ENCODE measurements at places on chromosomes 13 and 19. TPM values are rescaled to one million over a fixed set of nuclear protein-coding genes. Genes with fewer than 3 reads are reported as not detected.

The LILRB3 gene
- 4.3 TPM for total RNA-seq

The NKPD1 gene
- 0.07 TPM for total RNA-seq

The MAP4K1 gene
- 1.8 TPM for total RNA-seq

The KLC3 gene
- total RNA-seq, result not detected

The TBXA2R gene
- total RNA-seq, result 2.0 TPM

The IFI30 gene
- 20.6 TPM for total RNA-seq

The CCDC169 gene
- 0.27 TPM for total RNA-seq

The PGLYRP1 gene
- total RNA-seq, result 0.50 TPM

DNA sequence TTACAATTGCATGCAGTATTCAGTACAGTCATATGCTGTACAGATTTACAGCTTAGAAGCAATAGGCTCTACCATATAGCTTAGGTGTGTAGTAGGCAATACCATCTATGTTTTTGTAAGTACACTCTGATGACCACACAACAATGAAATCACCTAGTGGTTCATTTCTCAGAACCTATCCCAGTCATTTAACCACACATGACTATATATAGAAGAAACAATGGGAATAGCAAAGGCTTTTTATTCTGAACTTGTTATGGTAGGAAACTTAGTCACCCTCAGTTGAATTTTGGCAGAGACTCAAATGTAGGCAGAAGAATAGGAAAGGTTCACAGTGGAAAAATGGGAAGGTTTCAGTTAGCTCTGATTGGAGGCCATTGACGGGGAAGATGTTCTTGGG is 1075.1 kb upstream of the MIR17HG start:
- no peak for DNase-seq

DNA sequence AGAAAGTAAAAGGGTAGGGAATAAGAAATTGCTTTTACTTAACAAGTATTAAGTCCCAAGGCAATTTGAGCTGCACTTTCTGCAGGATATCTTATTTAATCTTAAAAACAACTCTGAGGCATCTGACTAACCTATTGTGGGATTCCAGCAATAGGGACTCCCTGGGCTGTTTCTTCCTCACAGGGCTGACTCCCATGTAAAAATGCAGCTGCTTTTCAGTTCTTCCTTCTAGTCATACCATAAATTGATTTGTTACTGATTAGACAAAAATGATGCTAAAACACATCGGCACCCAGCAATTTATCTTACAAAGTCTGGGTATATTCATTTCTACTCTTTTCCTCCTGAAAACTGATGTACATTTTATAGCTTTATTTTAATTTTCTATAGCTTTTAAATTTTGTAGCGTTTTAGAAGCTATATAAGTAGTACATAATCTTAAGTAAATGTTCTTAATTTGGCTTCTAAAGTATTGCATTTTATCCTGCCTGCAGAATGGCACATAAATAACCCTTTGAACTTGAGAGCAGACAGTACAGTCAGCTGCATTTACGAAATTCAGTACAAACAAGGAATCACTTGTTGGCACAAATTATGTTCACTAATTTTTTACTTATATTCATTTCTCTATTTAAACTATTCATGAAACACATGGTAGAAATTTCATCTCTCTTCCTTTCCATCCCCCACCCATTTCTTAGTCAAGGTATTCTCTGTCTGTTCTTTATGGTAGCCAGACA is 102.4 kb upstream of the FRY start:
- no peak for DNase-seq

DNA sequence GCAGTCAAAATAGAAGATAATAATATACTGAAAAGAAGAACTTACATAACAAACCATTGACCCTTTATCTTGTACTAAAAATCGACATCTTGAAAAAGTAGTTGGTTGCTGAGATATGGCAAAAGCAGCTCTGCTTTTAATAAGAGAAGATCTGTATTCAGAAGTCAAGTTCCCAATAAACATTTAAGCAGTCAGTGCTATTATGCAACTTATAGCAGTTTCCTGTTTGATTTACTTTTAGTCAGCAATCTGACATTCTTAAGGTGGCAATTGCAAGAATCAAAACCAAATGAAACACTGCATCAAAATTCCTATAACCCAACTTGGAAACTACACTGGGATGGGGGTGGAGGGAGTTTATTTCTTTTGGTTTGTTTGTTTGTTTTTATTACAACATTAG is 165.5 kb downstream of the TBC1D4 start:
- DNase-seq, result no peak

DNA sequence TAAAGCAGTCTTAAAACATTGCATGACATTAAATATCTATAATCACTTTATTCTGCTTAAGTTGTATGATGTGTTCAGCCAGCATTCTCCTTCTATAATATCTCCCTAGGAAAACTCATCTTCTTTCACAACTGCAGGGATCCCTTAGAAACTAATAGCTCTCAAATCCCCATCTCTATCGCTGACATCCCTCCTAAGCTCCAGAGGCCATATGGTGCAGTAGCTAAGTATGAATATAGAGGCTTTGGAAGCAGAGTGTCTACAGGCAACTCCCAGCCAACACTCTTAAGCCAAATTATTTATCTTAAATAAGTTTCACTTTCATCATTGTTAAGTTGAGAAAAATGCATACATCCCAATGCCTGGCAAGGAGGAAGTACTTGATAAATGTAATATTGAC is 349.5 kb upstream of the MIR17HG start:
- DNase-seq, result no peak

DNA sequence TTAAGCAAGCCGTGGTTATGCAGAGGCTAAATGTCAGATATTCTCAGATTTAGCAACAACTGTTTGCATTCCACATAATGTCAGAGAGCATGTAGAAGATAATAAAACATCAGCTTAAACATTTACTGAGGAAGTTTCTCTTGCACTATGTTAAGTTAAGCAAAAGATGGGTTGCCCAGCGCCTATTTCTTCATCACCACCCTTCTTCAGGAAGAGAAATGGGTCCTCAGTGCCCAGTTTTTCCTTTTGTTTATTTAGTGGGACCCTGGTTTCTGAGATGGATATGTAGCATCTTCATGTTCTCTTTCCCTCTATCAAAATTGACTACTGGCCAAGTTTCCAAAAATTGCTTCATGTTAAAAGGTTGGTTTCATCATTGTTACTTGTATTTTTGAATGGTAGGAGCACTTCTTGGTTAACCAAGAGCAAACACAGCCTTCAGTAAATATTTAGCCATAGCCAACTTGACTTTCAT is 356.8 kb downstream of the RFC3 start:
- no peak for DNase-seq

DNA sequence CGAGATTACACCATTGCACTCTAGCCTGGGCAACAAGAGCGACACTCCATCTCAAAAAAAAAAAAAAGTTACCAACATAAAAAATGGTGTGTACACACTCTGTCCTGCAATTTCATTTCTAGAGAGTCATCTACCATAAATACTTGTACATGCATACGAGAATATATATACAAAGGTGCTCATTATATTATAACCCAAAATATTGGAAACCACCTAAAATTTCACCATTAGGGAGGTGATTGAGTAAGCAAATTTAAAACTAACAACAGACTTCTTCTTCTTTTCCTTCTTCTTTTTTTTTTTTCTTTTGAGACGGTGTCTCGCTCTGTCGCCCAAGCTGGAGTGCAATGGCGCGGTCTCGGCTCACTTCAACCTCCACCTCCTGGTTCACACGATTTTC is 7.4 kb upstream of the C5AR1 start:
- DNase-seq, result no peak

DNA sequence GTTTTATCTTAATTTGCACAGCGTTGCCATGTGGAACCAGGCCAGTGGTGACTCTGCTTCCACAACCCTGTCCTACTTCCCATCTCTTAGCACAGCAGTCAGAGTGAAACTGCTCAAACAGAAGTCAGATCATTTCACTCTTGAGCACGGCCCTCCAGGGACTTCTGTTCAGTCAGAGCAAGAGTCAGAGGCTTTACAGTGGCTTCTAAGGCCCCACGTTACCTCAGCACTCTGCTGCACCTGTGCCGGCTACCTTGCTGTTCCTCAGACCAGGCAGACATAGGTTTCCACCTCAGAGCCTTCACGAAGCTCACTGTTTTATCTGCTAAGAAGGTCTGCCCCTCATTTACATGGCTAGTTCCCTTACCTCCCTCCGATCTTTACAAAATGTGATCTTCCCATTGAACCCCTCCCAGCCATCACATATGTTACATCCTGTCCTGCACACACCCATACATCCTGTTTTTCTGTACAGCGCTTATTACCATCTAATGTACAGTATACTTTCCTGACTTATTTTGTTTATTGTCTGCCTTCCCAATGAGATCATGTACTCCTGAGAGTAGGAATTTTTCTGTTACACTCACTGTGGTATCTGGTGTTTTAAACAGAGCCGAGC is 41.6 kb downstream of the TM9SF2 start:
- no peak for DNase-seq

GRCh38 chr13:25372284-25373081 is 709 bp downstream of the ATP8A2 start:
- DNase-seq, result no peak

DNA sequence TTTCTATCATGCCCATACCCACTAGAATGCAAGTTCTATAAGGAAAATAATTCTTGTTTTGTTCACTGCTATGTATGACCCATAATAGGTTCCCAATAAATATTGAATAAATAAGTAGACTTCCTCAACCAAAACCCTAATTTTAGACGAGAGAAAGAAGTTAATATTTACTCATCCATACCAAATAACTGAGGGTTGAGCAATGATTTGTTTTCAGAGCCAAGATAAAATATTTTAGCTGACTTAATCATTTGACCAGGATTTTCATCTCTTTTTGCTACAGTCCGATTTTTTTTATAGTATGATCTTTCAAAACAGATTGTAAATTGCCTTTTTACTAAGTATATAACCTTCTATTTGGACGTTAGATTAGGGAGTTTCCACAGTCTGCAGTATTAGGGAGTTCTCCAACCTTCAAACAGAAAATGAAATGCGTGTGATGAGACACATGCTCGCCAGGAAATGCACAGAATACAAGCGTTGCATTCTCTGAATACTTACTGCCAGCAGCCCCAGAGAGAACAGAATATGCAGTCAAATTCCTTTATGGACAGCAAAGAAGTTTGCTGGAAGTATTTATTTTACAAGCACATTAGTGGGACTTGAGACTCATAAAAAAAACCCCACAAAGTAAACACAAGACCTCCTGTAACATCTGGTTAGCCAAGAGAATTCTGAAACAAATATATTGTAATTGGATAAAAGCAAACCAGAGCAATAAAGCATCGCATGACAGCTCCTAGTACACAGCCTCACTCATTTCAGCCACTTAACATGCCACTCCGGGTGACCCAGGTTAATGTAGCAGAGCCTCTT is 230.0 kb downstream of the MYO16 start:
- DNase-seq, result no peak

- DNase-seq, result no peak
Measured at GRCh38 chr13:114263578-114263977, 17.8 kb upstream of the UPF3A start.

- no peak for DNase-seq
Measured at GRCh38 chr19:23784274-23784673, 25.6 kb upstream of the ZNF681 start.

- DNase-seq, result no peak
Measured at GRCh38 chr19:29320086-29320485, 107.1 kb upstream of the UQCRFS1 start.

DNA sequence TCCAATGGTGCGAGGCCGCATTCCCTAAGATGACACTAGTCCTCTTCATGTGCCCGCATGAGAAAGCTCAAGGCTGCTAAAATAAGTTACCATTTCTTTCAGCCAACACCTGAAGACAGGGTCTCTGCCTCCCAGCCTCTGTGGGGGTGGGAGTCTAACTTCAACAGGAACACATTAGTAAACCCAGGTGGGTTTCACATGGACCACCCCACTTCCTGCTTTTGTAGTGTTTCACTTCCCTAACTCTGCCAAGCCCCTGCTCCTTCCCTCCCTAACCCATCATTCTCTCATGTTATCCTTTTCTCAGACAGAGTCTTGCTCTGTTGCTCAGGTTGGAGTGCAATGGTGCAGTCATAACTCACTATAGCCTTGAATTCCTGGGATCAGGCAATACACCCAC is 783.6 kb downstream of the UQCRFS1 start:
- no peak for DNase-seq

DNA sequence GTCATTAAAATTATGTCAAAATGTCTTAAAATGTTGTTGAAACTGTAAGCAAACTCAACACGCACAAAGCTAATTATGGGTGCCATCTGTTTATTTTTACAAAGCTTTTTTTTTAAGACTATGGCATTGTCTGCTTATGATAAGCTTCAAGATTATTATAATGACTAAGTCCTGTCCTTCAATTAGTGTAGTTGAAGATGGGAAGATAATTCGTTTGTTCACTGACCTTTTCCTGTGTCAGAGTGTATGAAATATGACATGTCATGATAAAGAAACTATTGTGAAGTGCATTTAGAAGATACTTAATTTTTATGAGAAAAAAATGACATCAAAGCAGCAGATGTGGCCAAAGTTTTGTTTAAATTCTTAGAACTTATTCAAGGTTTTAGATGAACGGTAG is 211.3 kb downstream of the PCCA start:
- DNase-seq, result no peak

GRCh38 chr13:21717817-21718216 is 46.9 kb downstream of the FGF9 start:
- no peak for DNase-seq

GRCh38 chr13:79246578-79246949 is 159.5 kb downstream of the RBM26 start:
- no peak for DNase-seq

GRCh38 chr13:20035130-20035529 is 76.6 kb downstream of the ZMYM2 start:
- no peak for DNase-seq

- DNase-seq, result peak; percentile 38
Measured at GRCh38 chr19:29564574-29565005, 38.8 kb downstream of the VSTM2B start.
